ENCODE measurements at places on chromosomes 4 and X.

- no peak for DNase-seq
These were observed 47.1 kb downstream of the FHDC1 start for GRCh38 chr4:152983221-152983620.

GRCh38 chr4:182897601-182898478, 19.3 kb downstream of the DCTD start:
- DNase-seq: no peak

DNA sequence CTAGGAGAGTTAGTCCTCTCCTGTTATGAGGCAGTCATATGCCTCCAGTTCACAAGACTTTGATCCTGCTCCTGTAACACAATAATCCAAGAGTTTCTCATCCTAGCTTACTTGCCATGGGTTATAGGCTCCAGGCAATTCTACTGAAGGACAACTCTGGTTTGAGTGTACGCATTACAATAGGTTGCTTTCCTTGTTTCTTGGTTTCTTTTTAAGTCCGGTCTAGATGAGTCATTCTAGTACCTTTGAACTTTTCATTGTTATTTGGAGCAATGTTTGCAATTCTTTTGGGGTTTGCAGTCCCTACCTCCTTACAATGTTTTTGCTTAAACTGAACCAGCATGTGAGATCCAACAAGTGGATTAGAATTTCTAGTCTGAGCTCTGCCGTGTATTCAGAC, 109.1 kb downstream of the ANAPC4 start:
- DNase-seq: no peak

DNA sequence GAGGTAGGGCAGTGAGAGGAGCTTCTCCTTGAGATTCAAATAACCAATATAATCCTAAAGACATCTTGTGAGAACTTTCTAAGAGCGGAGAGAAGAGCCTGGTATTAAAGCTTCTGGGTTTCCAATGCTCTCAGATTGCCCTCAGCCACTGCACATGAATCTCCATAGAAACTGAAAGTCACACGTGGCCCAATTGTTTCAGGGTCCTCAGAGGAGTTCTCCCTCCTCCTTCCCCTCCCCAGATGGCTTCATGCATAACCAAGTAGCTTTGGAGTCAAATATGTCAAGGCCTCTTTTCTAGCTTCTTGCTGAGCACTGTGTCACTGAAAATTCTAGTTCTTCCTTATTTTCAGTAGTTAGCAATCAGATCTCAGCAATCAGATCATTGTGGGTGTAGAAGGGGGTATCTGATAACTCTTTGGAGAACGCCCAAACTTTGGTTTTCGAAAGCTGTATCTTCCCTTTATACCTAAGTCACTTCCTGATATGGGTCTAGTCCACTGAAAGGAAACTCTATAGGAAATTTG, 2.2 kb downstream of the BTK start:
- no peak for DNase-seq

- DNase-seq: peak; percentile 2
These were observed 833.9 kb upstream of the PRKX start for GRCh38 chrX:4547213-4547836.

DNA sequence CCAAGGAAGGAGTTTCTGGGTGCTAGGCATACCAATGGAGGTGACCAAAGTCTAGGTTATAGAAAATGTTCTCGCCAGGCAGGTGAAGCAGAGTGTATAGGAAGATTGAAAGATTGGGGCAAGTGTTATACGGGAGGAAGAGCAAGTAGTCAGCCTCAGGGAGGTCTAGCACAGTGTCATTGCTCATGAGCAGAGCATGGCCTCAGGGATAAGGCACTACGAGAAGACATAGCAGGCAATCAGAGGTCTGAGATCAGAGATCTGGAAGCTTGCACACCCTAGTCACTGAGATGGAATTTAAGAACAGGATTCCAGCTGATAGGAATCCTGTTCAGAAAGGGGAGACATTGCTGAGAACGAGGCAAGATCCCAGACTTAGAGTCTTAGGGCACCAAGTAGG, 350.0 kb upstream of the CASK start:
- no peak for DNase-seq

- no peak for DNase-seq
These were observed 193.9 kb upstream of the GPC4 start for GRCh38 chrX:133609166-133609565.

GRCh38 chrX:576904-577560, 53.6 kb upstream of the SHOX start:
- DNase-seq: no peak

GRCh38 chr4:140945106-140945505, 188.2 kb downstream of the RNF150 start:
- DNase-seq: no peak

- no peak for DNase-seq
These were observed 28.4 kb downstream of the RP2 start for GRCh38 chrX:46865281-46865680.

DNA sequence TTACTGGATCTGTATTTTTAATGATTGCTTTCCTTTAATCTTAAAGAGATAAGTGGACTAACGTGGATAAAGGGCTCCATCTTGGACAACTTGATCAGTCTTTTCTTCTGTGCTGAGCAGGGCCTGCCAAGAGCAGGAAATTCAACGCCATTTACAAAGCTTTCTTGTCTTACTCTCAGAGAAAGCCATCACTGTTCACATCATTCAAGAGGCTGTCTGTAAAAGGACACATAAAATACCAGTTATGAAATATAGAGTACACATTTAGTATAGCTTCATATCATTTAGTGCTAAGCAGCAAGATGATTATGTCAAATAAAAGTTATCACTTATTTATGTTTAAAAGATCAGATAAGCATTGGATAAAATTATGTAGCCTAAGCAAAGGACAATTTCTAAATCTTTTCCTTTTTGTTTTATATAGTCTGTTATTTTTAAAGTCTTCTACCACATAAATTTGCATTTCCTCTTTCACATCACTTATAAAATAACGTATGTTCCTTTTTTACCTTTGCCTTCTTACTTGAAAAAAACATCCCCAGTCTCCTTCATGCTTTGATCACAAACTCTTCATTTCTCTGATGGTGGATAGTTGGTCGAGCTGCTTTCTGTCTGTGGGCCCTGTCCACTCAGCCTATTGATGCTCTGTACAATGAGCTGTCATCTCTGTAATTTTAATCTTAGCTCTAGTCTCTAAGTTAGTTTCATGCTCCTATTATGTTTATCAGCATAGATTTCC, 2.1 kb upstream of the CCNG2 start:
- DNase-seq: no peak

GRCh38 chr4:124307143-124307542, 405.4 kb downstream of the ANKRD50 start:
- DNase-seq: no peak

GRCh38 chr4:124060261-124060918, 652.1 kb downstream of the ANKRD50 start:
- DNase-seq: no peak

DNA sequence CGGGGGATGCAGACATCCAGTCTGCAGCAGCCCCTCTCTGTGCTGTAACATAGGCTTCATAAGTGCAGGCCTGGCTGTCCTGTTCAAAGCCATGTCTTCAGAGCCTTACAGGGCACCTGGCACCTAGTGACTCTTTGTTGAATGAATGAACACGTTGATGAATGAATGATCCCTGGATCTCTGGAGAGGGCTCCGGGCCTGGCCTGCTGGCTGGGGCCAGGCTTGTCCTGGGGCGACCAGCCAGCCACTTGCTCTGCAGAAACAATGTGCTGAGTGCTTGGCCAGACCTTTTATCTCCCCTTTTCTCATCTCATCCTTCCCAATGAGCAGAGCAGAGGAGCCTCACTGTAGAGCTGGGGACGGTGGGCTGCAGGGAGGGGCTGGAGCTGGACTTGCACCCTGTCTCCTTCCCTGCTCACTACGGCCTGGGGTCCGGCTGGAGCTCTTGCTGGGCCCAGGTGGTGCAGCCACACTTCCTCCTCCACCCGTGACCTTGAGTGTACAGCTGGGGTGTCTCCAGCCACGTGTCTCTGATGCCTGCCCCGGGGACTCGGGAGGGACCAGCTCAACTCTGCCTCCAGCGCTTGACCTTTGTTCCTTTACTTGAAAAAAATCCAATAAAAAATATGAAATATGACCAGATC, 77.9 kb downstream of the PSAPL1 start:
- no peak for DNase-seq

DNA sequence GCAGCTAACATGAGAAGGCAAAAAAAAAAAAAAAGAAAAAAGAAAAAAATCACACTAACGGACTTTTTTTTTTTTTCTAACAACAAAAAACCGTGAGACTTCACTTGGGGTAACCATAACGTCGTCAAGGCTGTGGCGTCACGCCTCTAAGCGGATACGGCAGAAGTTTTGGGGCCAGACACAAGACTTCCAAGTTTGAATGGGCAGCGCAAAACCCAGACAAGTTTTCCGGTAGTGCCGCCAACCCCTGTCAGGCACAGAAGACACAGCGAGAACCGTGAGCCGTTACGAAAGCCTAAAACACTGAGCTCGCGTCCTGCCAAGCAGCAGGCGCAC, 556 bp upstream of the SMARCA5 start:
- DNase-seq: no peak

DNA sequence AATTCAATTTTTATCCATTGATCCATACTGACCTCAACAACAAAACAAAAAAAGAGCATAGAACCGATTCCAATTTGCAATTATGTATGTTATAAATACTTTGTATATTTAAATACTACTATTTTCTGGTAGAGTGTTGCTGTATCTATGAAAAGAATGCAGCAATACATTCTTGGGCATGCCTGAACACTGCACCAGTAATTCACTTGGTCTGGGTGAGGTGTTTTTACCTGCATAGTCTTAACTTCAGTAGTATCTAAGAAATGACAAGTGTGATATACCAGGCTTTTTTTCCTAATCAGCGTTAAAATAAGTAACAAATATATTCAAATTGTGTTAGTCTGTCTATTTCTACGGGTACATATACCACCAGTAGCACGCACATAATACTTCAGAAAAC, 120.2 kb downstream of the KLHL13 start:
- no peak for DNase-seq

DNA sequence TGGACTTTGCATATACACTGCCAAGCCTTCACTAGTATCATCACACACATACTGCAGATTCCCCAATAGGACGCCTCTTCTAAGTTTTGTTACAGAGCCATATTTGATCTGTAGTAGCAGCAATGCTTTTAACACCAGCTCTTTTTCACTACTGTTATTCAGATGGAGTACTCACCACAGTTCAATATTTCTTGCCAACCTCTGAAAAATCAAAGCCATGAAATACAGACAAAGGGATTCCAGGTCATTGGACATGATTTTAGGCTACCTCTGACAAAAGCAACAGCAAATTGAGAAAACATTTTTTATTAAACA, 390.7 kb upstream of the ADGRL3 start:
- no peak for DNase-seq

GRCh38 chr4:121675715-121676114, 21.1 kb downstream of the ANXA5 start:
- no peak for DNase-seq

DNA sequence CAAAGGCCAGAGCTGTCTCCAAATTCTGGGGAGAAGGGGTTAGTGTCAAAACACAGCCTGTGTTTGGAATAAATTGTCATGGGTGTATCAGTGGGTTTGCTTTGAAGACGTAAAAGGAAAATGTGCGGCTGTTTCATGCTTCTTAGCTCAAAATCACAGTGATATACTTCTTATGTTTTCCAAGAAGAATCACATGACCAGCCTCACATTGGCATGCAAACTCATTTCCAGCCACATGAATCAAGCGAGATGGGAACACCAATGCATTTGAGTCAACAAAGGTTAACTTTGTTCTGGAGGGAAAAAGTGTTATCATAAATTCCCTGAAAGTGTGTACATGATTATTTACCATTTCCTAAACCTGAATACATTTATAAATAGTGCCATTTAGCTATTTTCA, 19.0 kb upstream of the SPP1 start:
- DNase-seq: no peak

GRCh38 chr4:146340798-146341197, 126.5 kb downstream of the REELD1 start:
- DNase-seq: no peak

GRCh38 chr4:81724925-81725329, 253.2 kb upstream of the RASGEF1B start:
- DNase-seq: peak; percentile 14

GRCh38 chr4:70405765-70406164, 8.0 kb downstream of the OPRPN start:
- DNase-seq: no peak

DNA sequence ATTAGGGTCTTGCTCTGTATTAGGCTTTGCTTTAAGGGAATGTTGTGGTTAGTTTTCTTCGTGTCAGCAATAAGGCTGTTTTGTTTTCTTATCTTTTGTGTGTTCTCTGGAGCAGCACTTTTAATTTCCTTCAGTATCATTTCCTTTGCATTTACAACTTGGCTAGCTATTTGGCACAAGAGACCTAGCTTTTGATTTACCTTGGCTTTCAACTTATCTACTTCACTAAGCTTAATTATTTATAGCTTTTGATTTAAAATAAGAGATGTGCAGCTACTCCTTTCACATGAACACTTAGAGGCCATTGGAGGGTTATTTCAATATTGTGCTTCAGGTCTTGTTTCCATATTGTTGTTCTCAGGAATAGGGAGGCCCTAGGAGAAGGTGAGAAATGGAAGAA, 68.2 kb downstream of the FAT4 start:
- DNase-seq: no peak

DNA sequence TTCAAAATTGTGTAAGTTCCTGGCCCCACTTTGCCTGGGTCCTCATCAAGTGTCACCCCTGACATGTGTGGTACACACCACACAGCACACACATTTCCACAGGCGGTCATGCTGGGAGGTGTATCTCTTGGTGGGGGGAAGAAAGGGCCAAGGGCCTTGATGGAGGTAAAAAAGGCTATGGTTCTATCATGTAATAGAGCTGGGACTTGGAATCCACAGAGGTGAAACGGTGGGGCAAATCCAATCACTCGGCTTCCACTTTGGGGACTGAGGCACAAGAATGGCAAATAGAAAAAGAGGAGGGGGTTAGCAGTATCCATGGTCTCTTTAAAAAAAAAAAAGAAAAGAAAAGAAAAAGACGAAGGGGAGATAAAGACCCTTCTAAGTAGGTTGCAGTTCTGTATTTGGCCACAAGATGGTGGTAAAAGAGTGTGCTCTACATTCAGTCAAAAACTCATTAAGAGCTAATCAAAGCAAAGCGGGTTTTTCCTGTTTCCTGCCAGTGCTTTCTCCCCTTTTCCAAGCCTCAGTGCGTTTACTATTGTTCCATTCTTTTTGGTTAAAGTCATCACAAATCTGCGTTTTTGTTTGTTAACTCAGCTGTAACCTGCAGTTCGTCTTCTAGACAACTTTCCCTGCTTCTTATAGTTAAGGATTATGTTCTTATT, 37.0 kb upstream of the ATP6AP2 start:
- no peak for DNase-seq

DNA sequence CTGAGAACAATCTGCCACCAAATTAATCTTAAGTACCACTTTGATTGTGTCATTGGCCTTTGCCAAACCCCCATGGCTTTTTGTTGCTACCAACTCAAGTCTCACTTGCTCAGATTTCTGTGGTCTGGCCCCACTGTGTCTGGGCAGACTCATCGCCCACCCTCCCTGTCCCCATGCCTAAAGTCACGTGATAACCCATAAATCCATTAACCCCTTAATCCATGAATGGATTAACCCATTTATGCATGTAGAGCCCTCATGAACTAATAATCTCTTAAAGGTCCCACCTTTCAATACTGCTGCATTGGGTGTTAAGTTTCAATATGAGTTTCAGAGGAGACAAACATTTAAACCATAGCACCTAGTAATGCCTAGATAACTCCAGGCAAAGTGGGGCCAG, 78.5 kb upstream of the BLTP1 start:
- no peak for DNase-seq
